ENCODE measurements at places on chromosomes 4 and X. TPM values are rescaled to one million over a fixed set of nuclear protein-coding genes. Genes with fewer than 3 reads are reported as not detected.

DNA sequence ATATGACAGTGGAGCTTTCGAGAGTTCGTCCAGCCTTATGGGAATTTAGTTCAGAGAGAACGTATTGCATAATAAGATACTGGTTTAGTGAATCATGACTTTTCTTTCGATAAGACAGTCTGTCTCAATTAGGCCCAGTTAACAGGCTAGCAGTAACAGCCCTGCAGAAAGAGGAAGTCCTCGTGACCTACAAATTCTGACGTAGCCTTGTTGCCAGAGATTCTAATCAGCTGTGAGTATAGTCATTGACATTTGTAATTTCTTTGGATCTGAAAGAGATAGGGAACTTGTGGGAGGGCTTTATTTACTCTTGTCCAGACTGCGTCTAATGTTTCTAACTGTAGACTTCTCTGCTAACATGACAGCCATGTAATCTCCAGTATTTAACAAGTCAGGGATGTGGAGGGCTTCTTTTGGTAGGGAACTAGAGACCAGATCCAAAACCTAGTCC is 15.8 kb downstream of the ART3 start:
- no peak for DNase-seq

The POU3F4 gene
- not detected for total RNA-seq

GRCh38 chrX:4971646-4972045 is 1257.0 kb downstream of the NLGN4X start:
- DNase-seq: no peak

- no peak for DNase-seq
Observed at GRCh38 chrX:34546366-34546765, 110.7 kb downstream of the TMEM47 start.

DNA sequence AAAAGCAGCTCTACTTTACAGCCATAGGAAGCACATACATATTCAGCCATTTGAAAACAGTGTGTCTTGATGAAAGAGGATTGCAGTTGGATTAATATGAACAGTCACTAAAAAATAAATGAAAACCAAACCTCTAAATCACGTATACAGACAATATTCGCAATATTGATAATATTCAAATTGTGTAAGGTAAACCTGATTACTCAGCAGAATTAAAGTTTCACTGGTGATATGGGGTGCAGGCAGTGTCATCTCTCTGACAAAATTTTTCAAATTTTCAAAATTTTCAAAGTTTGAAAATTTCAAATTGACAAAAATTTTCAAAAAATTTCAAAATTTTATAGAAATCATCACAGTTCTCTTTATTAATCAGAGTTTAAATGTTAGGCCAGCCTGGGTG is 55.7 kb downstream of the FAT4 start:
- DNase-seq: no peak

DNA sequence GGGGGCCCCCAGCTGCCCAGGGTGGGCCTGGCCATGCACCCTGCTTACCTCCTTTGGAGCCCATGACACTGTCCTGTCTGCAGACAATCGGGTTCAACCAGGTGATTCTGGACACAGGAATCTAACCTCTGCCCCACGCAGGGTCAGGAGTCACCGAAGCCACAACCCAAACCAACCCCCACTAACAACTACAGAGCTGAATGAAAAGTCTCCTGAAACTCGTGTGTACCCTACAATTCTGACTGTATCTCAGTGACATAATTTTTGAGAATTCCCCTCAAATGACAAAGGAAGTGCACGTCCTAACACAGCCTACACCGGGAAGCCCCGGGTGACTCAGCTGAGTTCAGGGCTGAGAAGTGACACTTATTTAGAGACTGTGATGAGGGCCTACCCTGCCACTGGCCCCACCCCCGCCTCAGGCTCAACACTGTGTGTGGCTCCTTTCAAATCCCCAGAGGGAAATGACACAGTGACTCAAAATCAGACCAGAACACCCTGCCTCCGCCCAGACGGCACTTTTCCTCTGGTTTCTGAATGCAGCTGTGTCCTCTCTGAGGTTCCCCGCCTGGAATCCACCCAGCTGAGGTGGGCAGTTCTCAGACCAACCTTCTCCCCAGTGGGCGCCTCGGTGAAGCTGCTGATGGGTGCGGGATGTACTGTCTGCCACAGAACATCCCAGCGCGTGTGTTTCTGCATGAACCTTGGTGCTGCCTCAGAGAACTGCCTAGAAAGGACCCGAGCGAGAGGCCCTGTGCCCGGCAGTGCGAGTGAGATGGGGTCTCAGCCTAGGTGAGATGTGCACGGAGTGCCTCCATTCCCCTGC is 9.9 kb downstream of the TNIP2 start:
- peak; percentile 97 for DNase-seq

DNA sequence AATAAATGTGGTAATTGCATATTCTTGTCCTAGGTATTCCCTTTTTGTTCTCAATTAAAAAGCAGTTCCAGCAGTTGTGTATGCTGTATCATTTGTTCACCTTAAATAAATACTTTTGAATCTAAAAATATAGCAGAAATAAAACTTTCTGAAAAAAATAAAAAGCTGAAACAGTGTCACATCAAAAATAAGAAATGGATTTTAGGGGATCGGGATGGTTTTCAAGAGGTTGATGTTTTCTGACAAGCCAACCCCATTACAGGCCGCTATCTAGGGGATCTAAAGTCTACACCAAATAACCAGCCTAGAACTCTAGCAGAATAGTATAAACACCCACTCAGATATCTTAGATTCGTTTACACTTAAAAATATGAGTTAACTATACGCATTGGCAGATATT is 95.4 kb upstream of the MAML3 start:
- DNase-seq: no peak

- no peak for DNase-seq
Observed at GRCh38 chr4:3826247-3827172, 60.3 kb downstream of the ADRA2C start.

DNA sequence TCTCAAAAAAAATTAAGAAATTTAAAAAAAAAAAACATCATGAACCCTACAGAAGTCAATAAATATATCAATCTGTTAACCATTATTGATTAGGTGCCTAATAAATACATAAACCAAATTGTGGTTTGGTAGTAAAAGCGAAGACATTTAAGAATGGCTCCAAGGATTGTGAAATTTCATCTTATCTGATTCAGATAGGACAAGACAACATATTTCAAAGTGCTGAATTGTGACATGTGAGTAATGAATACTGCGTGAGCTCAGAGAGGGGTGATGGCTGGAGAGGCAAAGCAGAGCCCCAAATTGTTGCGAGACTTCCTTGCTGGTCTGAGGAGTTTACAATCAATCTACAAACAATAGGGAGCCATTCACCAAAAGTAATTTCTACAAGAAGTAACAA is 8.2 kb downstream of the AMBN start:
- peak; percentile 46 for DNase-seq

DNA sequence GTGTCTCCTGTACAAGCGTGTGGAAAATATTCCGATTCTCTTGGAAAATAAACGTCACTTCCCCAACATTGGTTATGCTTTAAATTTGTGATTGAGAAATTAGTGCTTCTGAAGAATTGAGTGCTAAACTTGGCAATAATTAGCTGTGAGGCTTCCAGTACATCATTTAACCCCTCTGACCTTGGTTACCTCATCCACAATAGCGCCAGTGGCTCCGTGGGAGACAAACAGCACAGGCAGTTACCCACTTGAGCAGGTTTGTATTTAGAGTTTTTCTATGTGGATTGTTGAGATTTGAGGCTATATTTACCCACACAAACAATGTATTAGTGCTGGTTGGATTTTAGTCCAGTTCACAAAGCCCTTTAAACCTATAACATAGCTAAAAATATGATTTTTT is 476.5 kb downstream of the NKX6-1 start:
- no peak for DNase-seq

The NUDT11 gene
- total RNA-seq: 3.6 TPM

The POLN gene
- total RNA-seq: 2.3 TPM

DNA sequence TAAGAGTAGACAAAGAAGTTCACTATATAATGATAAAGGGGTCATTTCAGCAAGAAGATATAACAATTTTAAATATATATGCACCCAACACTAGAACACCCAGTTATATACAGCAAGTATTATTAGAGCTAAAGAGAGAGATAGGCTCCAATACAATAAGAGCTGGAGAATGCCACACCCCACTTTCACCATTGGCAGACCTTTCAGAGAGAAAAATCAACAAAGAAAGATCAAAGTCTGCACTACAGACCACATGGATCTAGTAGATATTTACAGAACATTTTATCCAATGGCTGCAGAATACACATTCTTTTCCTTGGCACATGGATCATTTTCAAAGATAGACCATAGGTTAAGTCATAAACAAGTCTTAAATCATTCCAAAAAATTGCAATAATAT is 479.7 kb upstream of the DIAPH2 start:
- DNase-seq: no peak

The FREM3 gene
- total RNA-seq: not detected

DNA sequence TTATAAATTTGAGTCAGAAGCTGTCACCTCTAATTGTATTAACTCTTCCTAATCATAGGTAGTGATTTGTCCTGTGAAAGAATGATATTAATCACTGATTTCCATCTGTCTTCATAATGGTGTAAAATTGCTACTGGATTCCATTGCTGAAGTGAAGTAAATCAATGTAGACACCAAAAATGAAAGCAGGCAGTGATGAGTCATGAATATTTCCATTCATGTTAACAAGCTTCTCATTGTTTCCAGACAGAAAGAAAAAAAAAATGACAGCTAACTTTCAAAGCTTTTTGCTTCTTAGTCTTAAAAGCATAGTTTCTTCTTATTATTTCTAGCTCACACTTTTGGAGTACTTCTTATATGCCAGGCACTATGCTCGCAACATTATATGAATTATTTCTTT is 21.5 kb downstream of the FAM114A1 start:
- peak; percentile 68 for DNase-seq

GRCh38 chr4:101020956-101021355 is 326.4 kb downstream of the PPP3CA start:
- DNase-seq: peak; percentile 77

- DNase-seq: peak; percentile 59
Observed at GRCh38 chrX:74923942-74924448, 1.3 kb downstream of the NEXMIF start.

DNA sequence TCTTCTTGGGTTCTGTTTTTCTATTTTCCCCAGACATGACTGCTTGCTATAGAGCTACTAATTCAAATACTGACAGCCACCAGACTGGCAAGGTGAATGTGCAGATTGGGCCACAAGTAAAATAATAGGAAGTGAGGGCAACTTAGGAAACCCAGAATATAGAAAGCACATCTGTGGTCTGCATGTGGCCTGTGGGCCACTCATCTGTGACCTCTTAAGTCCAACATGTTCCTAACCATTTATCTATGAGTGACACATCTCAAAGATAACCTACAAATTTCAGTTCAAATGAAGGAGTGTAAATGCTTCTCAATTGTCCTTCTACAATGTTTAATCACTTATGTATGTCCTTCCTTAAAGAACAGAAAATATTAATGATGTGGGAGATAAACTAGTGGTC is 128.9 kb downstream of the REELD1 start:
- no peak for DNase-seq

DNA sequence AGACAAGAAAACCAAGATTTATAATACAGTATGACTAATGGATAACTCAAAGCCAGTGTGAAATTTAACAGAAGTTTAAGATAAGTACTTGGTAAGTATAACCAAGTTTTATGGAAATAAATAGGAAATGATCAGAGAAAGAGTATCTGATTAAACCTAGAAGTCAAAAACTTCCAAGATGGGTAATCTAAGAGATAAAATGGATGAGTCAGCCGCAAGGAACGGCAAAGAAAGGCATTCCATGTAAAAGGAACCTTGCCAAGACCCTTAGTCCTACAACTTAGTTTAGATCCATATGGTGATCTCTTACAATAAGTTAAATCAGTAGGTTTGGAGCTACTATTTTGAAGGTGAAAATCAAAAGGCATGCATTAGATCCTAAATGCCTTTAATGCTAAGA is 34.8 kb downstream of the LIN54 start:
- peak; percentile 13 for DNase-seq

- DNase-seq: no peak
Observed at GRCh38 chr4:102343964-102344519, 1.2 kb downstream of the SLC39A8 start.

The GLUD2 gene
- 0.68 TPM for total RNA-seq

GRCh38 chr4:152613351-152613750 is 66.4 kb downstream of the TMEM154 start:
- no peak for DNase-seq

The TXK gene
- 7.6 TPM for total RNA-seq

DNA sequence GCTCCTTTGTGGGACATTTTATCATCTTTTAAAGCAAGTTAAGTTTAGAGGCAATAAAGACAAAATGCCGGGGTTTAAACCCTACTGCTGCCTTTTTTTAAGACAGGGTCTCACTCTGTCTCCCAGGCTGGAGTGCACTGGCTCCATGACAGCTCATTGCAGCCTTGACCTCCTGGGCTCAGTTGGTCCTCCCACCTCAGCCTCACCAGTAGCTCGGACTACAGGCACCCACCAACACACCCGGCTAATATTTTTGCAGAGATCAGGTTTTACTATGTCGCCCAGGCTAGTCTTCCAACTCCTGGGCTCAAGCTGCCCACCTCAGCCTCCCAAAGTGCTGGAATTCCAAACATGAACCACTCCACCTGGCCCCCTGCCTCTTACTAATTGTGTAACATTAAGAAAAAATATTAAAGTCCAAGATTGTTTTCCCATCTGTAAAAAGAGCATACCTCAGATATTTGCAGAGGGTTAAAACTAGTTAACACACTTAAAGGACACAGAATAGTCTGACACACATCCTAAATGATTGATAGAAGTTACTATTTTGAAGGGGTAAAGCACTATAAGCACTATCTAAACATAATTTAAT is 9.8 kb downstream of the HNRNPD start:
- no peak for DNase-seq

- DNase-seq: no peak
Observed at GRCh38 chr4:113987382-113987941, 8.0 kb upstream of the ARSJ start.

The CYSLTR1 gene
- 17.2 TPM for total RNA-seq

The GAGE12J gene
- not detected for total RNA-seq

- DNase-seq: no peak
Observed at GRCh38 chr4:32341342-32341741, 1621.2 kb downstream of the PCDH7 start.

GRCh38 chrX:17860811-17861488 is at the start of gene RAI2:
Gene RAI2 (minus strand): TSS chrX:17861298. CDS start chrX:17802010, 59,288 bp downstream.
- peak; percentile 56 for DNase-seq

The ASB5 gene
- total RNA-seq: not detected

GRCh38 chr4:88215351-88215750 is 56.9 kb upstream of the ABCG2 start:
- no peak for DNase-seq

GRCh38 chr4:187996502-187997177 is 1.1 kb downstream of the ZFP42 start:
- no peak for DNase-seq

The ADH1A gene
- total RNA-seq: not detected

GRCh38 chr4:17578482-17578891 is 1.5 kb downstream of the LAP3 start:
- DNase-seq: no peak

GRCh38 chrX:33149085-33149484 is 62.3 kb downstream of the DMD start:
- DNase-seq: no peak

The SLITRK4 gene
- not detected for total RNA-seq

The DMD gene
- total RNA-seq: 3.2 TPM
